ENCODE measurements at places on chromosomes 4 and X. TPM values are rescaled to one million over a fixed set of nuclear protein-coding genes. Genes with fewer than 3 reads are reported as not detected.

Gene EPHA5
- total RNA-seq: 1.1 TPM

Gene XG
- total RNA-seq: 5.4 TPM

Gene PPP4R3C
- total RNA-seq: not detected

Gene INTS6L
- 8.2 TPM for total RNA-seq

Gene FHIP1A
- 1.2 TPM for total RNA-seq

Gene NXF2B
- not detected for total RNA-seq

Gene F8A3
- total RNA-seq: 3.5 TPM

Gene PLAC8
- total RNA-seq: 3.8 TPM

Gene FGF13
- 10.6 TPM for total RNA-seq

Gene FAM236D
- not detected for total RNA-seq

Gene FRMPD4
- 0.10 TPM for total RNA-seq

Gene CFAP47
- total RNA-seq: not detected

Gene CT45A3
- not detected for total RNA-seq

Gene XK
- total RNA-seq: 1.6 TPM

Gene UGT2B15
- not detected for total RNA-seq

All from posterior vena cava (tissue), 2 donors.